NCI-H524 treated with DMSO at 0.1 percent for 48 hours (cell line): ENCODE measurements at places on chromosomes 7 and 10.
A peak's percentile ranks its signal among the peaks of the same experiment; 100 is the strongest.

GRCh38 chr7:90345595-90346335, 751 bp upstream of the GTPBP10 start:
- DNase-seq: no peak

DNA sequence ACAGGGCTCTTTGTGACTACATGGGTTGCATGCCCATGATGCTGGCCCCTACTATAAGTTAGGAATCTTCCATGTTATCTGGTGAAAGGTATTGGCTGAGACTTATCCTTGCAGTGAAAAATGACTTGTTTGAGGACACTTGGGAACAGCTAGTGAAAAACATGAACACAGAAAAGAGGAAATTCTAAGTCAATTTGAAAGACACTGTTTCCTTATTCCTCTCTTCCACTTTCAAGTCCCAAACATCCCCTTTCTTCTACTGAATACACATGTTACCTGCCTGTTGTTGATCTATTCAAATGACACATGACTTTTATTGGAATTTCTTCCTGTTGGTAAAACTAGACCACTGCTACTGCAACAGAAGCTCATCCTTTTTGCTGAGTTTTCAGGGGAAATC, 29.5 kb upstream of the PRKCQ start:
- no peak for DNase-seq

DNA sequence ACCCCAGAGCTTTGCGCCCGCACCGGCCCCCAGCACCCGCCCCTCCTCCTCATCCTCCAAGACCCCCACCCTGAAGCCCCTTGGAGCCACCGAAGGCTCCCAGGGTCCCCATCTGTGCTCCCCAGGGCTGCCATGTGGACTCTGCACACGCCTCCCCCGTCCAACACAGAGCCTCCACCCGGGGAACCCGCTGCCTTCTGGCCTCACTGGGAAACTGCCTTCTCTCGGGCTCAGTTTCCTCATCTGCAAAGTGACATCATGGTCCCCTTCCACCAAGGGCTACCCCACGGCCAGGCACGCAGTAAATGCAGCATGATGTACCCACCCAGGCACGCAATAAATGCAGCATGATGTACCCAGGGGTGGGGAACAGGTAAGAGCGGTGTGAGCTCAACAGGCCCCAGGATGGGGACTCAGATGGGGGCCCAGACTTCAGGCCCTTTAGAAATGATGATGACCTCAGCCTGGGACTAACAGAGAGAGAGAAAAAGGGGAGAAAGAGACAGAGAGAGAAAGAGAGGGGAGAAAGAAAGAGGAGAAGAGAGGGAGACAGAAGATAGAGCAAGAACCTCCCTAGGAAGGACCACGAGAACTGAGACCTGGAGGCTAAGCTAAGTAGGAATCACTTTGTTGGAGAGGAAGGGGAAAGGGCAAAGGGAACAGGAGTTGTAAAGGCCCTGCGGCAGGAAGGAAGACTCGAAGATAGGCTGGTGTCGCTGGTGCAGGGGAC, 2.5 kb upstream of the MICALL2 start:
- DNase-seq: no peak

DNA sequence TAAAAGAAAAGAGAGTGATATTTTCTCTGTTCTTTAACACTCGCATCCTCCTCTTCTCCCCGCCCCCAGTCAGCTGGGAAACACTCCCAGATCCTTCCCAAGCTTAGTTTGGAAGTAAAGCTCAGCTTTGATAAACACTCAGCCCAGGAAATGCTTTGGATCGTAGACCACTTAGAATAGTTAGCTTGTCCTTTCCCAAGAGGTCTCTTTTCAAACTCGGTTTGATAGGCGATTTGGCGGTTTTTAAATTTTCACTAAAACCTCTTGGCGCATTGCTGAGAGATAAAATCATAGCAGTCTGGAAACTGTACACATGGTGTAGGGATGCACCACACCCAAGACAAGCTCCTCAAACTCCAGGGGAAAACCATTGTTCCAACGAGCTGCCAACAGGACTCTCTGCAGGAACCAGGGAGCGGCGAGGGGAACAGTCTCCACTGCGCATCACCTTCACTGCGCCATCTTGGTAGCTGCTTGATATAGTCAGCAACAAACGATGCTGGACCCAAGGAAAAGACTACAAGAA, 22.3 kb downstream of the SMURF1 start:
- DNase-seq: no peak

DNA sequence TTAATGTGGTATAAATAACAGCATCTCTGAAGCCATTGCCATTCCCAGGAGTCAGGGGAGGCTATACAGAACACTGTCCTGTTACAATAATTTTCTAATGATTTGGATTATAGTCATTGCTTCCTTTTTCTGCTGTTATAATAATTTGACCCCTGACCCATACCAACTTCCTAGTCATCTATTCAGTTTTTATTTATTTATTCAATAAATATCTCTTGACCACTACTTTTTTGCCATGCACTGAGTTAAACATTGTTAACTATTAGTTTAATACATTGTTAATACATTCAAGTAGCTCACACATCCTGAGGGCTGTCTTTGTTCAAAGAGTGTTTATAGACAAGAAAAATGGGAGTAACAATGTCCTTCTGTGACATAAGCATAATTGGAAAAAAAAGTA, 235.5 kb upstream of the MEOX2 start:
- no peak for DNase-seq

GRCh38 chr7:28855538-28856217, 102.5 kb downstream of the TRIL start:
- no peak for DNase-seq

DNA sequence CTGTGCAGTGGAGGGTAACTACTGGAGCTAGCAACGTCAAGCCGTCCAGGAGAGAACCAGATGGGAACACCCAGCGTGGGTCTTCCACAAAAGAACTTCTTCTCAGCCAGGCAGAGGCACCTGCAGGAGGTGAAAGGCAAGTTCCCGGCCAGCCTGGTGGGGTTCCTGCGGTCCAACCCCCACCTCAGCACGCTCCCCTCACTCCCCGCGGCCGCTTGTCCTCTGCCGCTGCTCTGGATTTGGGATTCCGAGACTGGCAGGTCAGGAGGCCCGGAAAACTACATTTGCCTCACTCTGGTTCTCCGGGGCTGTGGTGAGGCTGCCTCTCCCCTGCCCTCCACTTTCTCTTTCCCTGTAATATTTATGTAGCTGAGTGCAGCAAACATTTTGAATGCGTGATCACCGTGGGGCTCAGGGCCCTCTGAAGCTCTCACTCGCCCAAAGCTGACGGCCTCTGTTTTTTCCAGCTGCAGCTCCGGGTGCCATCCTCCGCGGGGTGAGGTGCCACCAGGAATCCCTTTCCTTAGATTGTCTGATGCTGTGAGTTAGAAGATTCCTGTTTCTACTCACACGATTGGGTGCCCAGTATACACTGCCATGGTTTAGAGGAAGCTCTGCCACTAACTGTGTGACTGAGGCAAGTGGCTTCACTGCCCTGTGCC, 366.9 kb downstream of the DNAJB6 start:
- DNase-seq: no peak

DNA sequence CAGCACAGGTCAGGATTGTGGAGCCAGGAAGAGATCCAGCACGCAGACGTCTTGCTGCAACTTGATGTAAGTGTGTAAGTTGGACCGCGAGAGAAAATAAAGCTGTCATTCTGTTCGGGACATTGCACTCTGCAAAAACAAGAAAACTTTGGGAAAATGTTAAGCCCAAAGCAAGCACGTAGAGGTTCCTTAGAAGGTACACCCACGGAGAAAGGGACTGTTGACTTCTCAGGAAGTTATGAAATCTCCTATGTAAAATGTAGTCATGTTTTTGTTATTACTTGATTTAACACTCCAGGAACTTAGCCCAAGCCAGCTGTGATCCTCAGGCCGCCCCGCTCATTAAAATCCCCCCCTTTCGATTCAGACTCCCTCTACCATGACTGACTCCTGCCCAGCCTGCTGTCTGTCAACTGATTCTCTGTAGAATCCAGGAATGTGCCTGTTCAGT, 196.1 kb upstream of the TCF7L2 start:
- DNase-seq: no peak

DNA sequence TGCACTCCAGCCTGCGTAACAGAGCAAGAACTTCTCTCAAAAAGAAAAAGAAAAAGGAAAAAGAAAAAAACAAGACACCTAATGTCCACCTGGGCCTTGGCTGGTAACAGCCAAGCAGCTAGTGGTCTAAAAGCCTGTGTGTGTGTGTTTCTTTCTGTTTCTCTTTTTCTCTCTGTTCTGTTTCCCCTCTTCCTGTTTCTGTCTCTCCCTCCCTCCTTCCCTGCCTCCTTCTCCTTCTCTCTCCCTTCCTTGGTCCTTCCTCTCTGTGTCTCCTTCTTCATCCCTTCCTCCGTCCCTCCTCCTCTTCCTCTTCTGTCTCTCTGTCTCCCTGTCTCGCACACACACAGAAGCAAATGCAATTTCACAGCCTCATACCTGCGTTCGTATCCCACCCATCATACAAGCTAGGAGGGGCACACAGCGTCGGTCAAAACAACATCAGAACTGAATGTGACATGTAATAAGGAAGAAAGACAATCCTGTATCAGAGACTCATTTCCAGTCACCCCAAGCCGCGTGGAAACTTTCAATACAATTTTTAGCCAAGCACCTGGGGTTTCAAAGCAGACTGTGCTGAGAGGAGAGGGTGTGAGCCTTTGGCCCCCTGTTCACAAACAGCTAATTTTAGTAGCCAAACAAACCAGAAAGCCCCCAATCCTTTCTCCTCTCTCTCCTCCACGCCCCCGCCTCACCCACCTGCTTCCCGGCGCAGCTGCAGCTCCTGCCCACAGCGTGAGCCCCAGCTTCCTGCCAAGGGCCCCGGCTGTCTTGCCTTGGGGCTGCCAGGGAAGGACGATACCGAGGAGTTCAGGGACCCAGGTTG, 50.2 kb upstream of the GNA12 start:
- no peak for DNase-seq

- peak; percentile 21 for DNase-seq
These were observed 51.9 kb downstream of the ALOX5 start for GRCh38 chr10:45425621-45426563.

- DNase-seq: no peak
These were observed 7.7 kb downstream of the UNC5B start for GRCh38 chr10:71219918-71220688.

GRCh38 chr10:51342381-51342780, 268.1 kb downstream of the PRKG1 start:
- no peak for DNase-seq

- no peak for DNase-seq
These were observed 37.6 kb downstream of the MCU start for GRCh38 chr10:72729528-72729927.

GRCh38 chr10:84540617-84541288, 212.4 kb downstream of the CCSER2 start:
- no peak for DNase-seq

- DNase-seq: no peak
These were observed 19.4 kb upstream of the TM9SF3 start for GRCh38 chr10:96606216-96606615.

GRCh38 chr10:57964351-57964750, 303.3 kb downstream of the IPMK start:
- DNase-seq: no peak

DNA sequence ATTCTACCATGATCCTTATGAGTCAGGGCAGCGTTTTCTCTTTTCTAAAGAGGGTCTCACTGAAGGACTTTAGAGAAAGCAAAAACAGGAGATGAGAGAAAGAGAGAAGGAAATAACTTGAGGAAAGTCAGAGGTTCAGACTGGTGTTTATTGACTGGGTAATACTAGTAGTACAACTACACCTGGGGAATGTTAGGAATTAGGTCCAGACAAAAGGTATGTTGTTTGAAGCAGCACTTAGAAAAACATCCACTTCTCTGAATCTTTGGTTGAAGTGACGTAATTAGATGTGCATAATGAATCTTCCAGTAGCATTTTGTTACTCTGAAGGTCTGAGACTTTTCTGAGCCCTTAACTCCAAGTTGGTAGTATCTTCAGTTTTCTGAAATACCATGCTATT, 380.3 kb upstream of the LRGUK start:
- DNase-seq: no peak

DNA sequence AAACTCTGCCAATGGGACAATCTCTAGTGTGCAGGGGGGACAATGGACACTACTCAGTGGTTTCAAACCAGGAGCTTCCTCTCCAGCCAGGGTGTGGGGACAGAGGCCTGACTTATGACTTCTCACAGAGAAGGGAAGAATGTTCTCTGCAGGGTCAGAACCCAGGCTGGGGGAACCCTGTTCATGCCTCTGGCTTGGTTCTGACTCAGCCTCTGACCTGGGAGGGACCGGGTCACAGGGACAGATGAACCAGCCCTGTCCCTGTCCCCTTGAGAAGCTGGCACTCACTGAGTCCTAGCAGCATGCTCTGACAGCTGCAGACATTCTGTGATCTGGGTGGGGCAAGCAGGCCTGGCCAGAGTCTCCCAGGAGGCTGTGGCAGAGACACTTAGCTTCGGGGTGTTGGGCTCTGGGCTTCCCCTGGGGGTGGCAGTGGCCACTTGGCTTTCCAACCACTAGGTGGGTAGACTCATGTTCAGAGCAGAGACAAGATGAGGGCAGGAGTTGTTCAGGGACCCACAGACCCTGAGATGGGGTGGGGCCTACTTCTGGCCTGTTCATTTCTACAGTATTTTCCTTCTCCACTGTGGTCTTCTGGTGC, 13.6 kb downstream of the TSPAN15 start:
- no peak for DNase-seq

- DNase-seq: no peak
These were observed 1.1 kb downstream of the CCDC3 start for GRCh38 chr10:13000431-13000830.

GRCh38 chr10:123287594-123288247, 133.5 kb downstream of the BUB3 start:
- DNase-seq: no peak

- no peak for DNase-seq
These were observed 124.2 kb upstream of the PDLIM1 start for GRCh38 chr10:95414844-95415485.
